Activated CD8-positive, alpha-beta memory T cell treated with anti-CD3 and anti-CD28 coated beads for 1 hour (primary cell): ENCODE measurements at places on chromosomes 3 and 15.

- DNase-seq, result no peak
Observed at GRCh38 chr3:25844891-25845290, 55.0 kb downstream of the OXSM start.

- no peak for DNase-seq
Observed at GRCh38 chr3:194617827-194618226, 15.4 kb downstream of the TMEM44 start.

DNA sequence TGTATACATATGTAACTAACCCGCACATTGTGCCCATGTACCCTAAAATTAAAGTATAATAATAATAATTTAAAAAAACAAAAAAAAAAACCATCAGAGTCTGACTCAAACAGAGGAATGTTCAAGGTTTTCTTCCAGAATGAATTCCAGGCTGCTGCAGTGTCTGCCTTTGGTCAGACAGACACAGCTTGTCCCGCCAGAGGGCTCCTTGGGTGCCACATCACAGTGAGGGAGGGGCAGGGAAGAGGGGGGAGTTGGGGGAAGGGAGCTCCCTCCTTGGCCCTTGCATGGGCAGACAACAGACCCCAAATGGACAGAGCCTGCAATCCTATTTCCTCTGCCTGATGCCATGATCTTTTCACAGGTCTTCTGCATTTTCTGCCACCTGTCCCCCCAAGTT, 36.5 kb downstream of the ITGB5 start:
- no peak for DNase-seq

- DNase-seq, result no peak
Observed at GRCh38 chr15:67051088-67052045, 14.0 kb upstream of the SMAD3 start.

GRCh38 chr3:69659180-69659910, 79.9 kb upstream of the MITF start:
- no peak for DNase-seq

- no peak for DNase-seq
Observed at GRCh38 chr3:125175295-125176078, 37.1 kb downstream of the SLC12A8 start.

DNA sequence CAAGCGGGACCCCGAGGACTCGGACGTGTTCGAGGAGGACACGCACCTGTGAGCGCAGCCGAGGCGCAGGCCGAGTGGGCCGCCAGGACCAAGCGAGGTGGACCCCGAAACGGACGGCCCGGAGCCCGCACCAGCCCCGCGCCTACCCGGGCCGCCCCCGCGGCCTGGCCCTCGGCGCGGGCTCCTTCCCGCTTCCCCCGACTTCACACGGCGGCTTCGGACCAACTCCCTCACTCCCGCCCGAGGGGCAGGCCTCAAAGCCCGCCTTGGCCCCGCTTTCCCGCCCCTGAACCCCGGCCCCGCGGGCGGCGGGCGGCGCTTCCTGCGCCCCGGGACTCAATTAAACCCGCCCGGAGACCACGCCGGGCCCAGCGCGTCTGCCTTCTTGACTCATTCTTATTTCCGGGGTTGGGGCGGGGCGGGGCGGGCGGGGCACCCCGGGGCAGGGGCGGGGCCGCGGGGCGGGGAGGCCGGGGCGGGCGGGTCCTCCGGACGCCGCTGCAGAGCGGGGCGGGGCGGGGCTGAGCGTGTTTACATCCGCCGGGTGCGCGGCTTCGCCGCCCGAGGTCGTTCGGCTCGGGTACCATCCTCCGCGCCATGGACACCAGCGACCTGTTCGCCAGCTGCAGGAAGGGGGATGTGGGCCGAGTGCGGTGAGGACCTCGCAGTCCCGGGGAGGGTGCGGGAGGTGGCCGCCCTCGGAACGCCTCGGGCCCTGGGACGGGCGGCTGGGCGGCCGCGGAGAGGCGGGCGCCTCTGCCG, at the start of gene ABTB1:
TSS of gene ABTB1 (plus strand) at position 524 of the 762 bp plus-strand sequence. CDS start at position 598, 74 bp downstream.
- DNase-seq, result peak; percentile 83

- DNase-seq, result no peak
Observed at GRCh38 chr15:90879730-90880366, 4.5 kb upstream of the FES start.

GRCh38 chr3:5431811-5432378, 244.4 kb downstream of the EDEM1 start:
- no peak for DNase-seq

DNA sequence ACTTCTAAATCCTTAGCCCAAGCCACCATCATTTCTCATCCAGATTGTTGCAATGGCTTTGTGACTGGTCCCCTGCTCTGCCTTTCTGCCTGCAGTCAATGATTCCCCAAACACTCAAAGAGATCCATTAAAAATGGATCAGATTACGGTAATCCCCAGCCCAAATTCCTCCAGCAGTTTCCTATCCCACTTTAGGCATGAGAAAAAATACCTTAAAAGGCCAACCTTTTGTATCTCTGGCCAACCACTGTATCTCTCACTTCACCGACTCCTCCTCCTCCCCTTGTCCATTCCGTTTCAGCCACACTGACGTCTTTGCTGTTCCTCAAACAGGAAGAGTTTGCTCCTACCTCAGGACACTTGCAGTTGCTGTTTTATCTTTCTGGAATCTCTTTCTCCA, 20.9 kb upstream of the IL1RAP start:
- DNase-seq, result no peak

GRCh38 chr15:39154776-39155175, 426.1 kb upstream of the THBS1 start:
- DNase-seq, result no peak

DNA sequence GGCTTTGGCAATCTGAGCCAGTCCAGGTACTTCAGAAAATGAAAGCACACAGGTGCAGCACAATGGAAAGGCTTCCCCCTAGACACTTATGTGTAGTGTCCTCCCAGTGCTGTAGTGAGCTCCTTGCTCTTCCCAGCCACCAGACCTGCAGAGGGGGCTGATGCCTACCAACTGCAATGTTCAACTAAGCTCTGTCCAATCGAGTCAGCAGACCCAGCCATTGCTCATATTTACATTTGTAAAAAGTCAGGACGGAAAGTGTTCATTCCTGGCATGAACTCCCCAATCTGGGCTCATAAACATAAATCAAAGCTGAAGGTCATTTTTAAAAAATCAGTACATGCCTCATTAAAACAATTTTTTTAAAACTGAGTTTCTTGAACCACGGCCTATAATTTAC, 73.0 kb downstream of the FOXP1 start:
- DNase-seq, result no peak

DNA sequence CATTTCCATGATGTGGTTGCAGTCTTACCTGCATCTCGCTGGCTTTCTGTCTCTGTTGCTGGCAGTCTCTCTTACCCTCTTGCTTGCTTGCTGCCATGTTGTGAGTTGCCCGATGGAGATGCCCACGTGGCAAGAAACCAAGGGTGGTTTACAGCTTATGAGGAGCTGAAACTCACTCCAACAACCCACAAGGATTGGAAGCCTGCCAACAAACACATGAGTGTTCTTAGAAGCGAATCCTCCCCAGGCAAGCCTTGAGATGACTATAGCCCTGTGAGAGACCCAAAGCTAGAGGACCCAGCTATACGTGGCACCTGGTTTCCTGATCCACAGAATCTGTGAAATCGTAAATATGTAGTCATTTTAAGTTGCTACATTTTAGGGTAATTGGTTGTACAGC, 490.9 kb upstream of the ADAMTS9 start:
- no peak for DNase-seq

DNA sequence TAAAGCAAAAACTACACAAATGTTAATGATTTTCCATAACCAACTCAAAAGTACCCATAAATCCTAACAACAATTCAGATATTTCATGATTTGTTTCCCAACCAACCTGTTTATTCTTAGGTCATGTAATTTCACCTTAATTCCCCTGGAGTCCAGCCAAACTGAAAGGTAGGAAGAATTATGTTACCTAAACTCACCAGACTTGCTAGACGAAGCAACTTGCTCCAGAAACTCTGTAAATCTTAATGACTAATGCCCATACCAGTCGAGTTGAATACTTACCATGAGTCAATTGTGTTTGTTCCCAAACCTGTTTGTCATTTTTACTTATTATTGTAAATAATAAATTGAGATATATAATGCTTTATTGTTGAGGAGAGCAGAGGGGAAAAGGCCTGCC, 1030.0 kb downstream of the TBL1XR1 start:
- no peak for DNase-seq

- DNase-seq, result no peak
Observed at GRCh38 chr15:67781907-67782690, 43.2 kb upstream of the SKOR1 start.

- DNase-seq, result peak; percentile 7
Observed at GRCh38 chr3:151135541-151136337, 50.3 kb downstream of the MED12L start.

GRCh38 chr3:82103241-82103640, 341.8 kb upstream of the GBE1 start:
- no peak for DNase-seq

- DNase-seq, result no peak
Observed at GRCh38 chr3:171267104-171267503, 193.1 kb downstream of the TNIK start.

DNA sequence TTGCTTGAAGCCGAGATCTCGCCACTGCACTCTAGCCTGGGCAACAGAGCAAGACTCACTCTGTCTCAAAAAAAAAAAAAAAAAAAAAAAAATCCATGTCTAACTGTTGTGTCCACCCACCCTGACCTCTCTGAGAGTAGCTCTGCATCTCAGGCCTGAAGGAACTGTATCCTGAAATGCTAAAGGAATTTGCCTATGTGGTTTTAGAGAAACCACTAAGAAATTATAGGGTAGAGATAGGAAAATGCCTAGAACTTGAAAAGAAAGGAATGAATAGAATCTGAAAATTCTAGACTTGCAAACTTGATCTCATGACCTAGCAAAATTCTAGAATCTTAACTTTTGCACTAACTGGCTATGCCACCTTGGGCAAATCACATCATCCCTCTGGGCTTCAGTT, 217.5 kb upstream of the ROPN1 start:
- DNase-seq, result no peak

GRCh38 chr3:156664831-156665178, 9.6 kb upstream of the TIPARP start:
- DNase-seq, result no peak

- DNase-seq, result no peak
Observed at GRCh38 chr3:114319453-114319852, 25.6 kb downstream of the TIGIT start.

GRCh38 chr3:87047852-87048251, 56.9 kb upstream of the VGLL3 start:
- no peak for DNase-seq

GRCh38 chr3:135688003-135688402, 277.5 kb upstream of the PPP2R3A start:
- DNase-seq, result no peak

GRCh38 chr3:14431452-14431916, 29.1 kb downstream of the SLC6A6 start:
- no peak for DNase-seq

GRCh38 chr15:74844319-74845207, 1.6 kb upstream of the ULK3 start:
- DNase-seq, result no peak

DNA sequence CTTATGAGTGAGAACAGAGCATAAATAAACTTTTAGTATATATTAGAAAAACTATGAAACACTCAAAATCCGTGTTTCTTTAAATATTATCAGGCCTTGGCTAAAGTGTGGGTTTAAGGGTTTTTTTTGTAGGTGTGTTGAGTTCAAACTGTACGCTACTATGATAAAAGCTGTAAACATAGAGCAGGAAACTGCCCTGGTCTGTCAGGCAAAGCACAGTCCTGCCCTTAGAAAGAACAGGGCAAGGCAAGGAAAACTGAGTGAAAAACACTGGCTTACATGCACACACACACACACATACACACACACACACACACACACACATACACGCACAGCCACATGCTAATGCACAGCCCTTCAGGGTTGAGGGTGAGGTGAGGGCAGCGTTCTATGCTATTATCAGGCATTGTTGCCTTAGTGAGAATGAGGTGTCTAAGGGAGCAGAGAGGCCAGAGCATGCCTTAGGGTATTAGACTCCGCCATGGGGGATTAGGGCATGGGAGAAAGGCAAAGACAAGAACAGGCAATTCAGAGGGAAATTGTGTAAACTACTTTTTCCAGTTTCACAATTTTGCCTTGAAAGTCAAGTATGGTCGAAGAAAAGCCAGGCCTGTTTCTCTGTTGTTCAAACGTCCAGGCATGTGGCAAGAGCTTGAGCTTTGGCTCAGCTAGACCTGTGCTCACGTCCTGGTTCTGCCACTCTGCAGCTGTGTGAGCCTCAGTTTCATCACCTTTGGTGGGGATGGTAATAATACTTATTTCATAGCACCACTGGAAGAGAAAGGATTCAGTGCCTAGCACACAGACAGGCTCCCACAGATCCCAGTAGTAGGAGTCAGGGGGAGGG, 36.3 kb upstream of the TPM1 start:
- DNase-seq, result no peak

DNA sequence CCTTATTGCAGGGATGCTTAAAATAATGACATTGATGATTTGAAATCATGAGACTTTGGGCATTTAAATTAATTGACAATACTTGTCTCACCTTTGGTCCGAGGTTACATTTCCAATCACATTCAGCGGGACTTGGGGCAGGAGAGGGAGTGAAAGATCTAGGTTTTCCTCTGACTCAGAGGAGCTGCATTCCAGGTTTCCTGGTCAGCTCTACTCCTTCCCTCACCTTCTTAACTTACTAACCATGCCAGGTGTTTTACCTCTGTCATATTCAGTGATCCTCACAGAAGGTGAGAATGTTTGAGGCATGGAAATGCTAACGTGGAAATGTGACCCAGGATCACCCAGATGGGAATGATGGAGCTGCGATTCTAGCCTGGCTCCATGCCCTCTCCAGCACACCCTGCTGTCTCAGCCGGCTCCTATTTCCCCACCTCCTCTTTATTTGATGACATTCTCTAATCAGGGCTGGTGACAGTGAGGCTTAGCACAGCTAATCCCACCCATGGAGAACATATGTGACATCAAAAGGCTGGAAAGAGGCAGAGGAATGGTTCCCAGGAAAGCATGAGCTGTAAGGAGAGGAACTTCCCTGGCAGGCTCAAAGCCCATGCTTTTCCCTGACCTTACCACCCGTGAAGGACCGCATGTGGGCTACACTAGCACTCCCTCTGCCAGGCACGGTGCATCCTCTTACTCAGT, 38.7 kb downstream of the THSD4 start:
- DNase-seq, result no peak

- no peak for DNase-seq
Observed at GRCh38 chr15:57079446-57079845, 161.0 kb downstream of the TCF12 start.

- DNase-seq, result no peak
Observed at GRCh38 chr3:102866845-102867244, 432.0 kb downstream of the ZPLD1 start.

- DNase-seq, result no peak
Observed at GRCh38 chr3:187352581-187353575, 15.3 kb upstream of the RTP4 start.

- no peak for DNase-seq
Observed at GRCh38 chr15:52466134-52466701, 62.5 kb downstream of the MYO5A start.

DNA sequence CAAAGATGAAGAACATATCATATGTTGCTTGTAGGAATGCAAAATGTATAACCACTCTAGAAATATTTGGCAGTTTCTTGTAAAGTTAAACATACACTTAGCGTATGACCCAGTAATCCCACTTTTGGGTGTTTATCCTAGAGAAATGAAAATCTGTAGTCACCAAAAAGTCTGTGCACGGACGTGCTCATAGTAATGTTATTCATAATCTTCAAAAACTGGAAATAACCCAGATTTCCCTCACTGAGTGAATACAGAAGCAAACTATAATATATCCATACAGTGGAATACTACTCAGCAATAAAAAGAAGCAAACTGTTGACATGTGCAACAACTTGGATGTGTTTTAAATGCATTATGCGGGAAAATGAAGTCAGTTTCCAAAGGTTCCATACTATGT, 155.9 kb downstream of the AKAP13 start:
- no peak for DNase-seq
